ENCODE measurements at places on chromosomes 7 and 10.

DNA sequence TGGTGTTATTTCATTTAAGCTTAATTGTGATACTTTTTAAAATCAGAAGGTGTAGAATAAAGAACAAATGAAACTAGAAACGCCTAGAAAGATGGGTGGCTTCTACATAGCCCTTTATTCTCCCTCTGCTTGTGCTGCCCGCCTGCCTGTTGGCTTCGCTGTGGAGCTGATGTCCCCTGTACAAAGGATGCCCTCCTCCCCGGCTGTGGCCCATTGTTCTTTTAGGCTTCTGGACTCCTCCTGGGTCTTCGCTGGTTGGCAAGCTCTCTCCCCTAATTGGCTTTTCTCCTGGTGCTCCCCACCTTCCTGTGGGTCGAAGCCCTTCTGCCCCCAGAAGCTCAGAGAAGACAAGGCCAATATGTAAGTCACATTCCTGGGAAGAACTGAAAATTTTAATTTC, 98.2 kb downstream of the FANK1 start:
- H3K27me3 ChIP-seq: no peaks in the 10 kb centered on the region
- DNase-seq: no peak
- no peak overlapping the region for H3K4me3 ChIP-seq
- H3K27ac ChIP-seq: no peak overlapping the region

- H3K4me1 ChIP-seq: no peaks in the 10 kb centered on the region
- H3K4me3 ChIP-seq: no peak overlapping the region
- DNase-seq: no peak
- no peaks in the 10 kb centered on the region for H3K27me3 ChIP-seq
- H3K27ac ChIP-seq: no peak overlapping the region
Measured at GRCh38 chr7:7859411-7859810, 109.2 kb upstream of the GLCCI1 start.

DNA sequence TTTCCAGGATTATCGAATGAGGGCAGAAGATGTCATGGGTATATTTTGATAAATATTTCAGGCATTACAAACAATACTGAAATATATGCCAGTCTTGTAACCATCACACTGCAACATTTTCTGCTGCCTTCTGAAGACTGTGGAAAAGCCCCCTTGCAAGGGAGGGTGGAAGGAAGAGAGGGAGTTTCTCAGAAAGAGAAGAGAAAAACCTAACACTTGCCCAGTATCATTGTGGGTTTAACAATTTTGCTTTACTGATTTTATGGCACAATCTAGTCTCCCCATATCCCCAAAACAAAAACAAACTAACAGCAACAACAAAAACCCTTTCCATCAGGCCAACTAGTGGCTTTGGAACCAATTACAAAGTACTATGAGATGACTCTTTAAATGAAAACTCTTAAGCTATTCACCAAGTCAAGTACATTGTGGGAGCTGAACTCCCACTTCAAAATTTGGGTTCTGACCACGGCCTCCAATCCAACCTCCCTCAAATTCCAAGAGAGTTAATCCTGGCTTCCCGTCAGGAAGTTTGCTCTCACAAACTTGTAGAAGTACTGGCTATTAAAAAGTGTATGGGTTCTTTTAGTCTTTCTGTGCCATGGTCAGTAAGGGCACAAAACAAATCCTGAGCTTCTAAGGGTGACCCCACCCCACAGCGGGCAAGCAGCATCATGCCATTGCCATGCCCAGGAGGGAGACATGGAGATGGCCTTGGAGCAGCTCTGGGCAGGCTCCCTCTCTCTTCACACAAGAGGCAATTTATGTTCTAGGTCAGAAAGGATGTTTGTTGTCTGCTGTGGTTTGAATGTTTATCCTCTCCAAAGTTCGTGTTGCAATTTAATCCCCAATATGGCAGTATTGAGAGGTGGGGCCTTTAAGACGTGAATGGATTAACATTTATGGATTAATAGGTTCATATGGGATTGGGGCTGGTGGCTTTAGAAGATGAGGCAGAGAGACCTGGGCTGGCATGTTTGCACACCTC, 96.3 kb downstream of the JAZF1 start:
- DNase-seq: no peak
- no peaks in the 10 kb centered on the region for H3K27me3 ChIP-seq
- no peaks in the 10 kb centered on the region for H3K36me3 ChIP-seq

GRCh38 chr10:111560027-111560426, 483.2 kb downstream of the ADRA2A start:
- no peak overlapping the region for H3K4me3 ChIP-seq
- no peaks in the 10 kb centered on the region for H3K4me1 ChIP-seq
- no peaks in the 10 kb centered on the region for H3K36me3 ChIP-seq
- H3K27me3 ChIP-seq: peaks cover 3% of the 10 kb centered on the region

Measured in naive thymus-derived CD4-positive, alpha-beta T cell (primary cell).